Muscle of arm (tissue), 14 donors: ENCODE measurements at places on chromosomes 7 and 10. TPM values are rescaled to one million over a fixed set of nuclear protein-coding genes. Genes with fewer than 3 reads are reported as not detected.

UNCX gene
- not detected for polyA plus RNA-seq

GRCh38 chr7:68014031-68014736 is 1017.6 kb downstream of the TYW1 start:
- no peak for DNase-seq

PRSS2 gene
- not detected for polyA plus RNA-seq

GRCh38 chr7:47648275-47648925 is 66.5 kb upstream of the TNS3 start:
- no peak for DNase-seq

GRCh38 chr7:64904008-64904407 is 935 bp downstream of the ZNF273 start:
- DNase-seq, result no peak

MCM10 gene
- polyA plus RNA-seq, result 8.7 TPM

DNA sequence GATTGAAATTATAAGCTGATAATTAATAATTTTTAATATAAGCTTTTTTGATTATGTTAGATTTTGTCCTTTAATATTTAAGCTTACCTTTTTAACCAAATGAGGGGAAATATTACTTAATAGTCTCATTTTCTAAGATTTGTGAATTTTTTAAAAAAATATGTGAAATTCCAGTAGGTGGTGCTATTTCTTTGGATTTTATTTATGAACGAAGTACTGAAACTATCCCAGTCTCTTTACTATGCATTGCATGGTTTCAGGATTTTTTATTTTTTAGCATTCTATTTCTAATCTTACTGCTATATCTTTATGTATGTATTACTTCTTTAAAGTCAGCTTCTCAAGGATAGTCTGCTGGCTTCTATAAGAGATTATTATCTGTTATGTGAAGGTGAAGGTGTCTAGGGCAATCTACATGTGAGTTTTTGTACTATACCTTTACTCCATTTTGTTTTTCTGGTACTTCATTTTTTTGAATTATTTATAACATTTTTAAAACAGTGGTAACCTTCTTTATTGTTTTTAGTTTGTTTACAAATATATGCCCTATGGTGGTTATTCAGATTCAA is 78.3 kb downstream of the ATRNL1 start:
- DNase-seq, result no peak

CNTNAP2 gene
- polyA plus RNA-seq, result 10.0 TPM

C10orf62 gene
- not detected for polyA plus RNA-seq

OR2A5 gene
- not detected for polyA plus RNA-seq

DNA sequence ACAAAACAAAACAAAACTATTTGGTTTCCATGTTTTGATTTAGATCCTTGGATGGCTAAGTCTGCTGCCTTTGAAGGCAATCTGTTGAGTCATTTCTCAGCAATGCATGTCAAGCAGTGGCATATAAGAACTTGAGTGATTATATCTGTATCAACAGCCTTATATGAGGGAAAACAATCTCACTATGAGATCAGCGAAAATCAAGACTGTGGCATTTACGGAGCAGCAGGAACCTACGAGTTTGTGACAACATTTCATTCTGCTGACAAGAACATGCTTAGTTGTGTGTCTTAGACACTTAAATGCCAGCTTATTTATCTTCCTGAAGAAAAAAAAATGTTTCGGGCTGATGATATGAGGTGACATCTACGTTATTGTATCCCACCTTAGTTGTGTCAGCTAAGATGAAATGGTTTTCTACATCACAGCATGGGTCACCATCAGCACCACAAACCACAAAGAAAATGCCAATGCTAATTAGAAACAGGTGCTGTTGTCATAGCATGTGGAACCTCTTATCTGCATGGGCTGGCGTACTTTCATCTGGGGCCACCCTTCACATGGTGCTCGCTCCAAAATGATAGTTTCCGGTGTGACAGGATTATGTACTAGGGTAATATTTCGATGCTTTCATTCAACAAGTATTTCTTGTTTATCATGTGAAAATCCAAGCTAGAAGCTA is 1085.5 kb downstream of the SORCS1 start:
- DNase-seq, result no peak

GRCh38 chr7:74657692-74658177 is at the start of gene GTF2I:
TSS of gene GTF2I (plus strand) at chr7:74657718. CDS start at chr7:74689129, 31,411 bp downstream.
- DNase-seq, result no peak

GALNT11 gene
- 32.1 TPM for polyA plus RNA-seq

DNA sequence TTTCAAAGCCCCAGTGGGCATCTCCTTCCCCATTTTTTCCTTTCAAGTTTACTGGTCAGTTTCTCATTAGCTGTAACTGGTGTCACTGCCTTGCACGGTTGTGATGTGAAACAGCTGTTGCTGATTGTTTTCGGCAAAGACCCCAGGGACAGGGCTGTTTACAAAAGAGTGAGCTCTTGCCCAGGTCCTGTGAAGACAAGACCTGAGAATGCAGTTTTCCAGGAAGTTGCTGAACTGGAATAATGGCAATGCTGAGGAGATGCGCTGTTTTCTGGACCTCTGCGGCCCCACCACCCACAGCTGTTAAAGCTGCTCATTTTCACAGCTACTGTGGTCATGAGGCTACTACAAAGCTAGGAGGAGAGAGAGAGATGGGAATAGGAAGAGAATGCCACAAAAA is 116.6 kb upstream of the RSU1 start:
- no peak for DNase-seq

- no peak for DNase-seq
These were observed 276.0 kb upstream of the VWC2 start for GRCh38 chr7:49497471-49497870.

DNA sequence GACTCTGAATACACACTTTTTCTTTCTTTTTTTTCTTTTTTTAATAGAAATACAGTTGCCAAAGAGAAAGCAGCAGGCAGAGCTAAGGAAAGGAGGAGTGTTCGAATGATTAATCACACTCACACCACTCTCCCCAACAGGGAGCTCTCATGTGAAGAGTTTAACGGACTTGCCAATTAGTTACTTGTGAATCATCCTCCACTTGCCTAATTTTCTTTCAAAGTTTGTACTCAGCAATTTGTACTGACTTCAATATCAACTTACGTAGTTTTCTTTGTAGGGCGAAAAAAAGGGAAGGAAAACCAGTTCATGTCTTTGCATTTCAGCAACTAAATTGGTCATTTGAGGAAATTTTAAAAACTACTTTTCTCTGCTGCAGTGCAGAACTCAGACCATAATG is 109.2 kb downstream of the PIP4K2A start:
- DNase-seq, result no peak

DNA sequence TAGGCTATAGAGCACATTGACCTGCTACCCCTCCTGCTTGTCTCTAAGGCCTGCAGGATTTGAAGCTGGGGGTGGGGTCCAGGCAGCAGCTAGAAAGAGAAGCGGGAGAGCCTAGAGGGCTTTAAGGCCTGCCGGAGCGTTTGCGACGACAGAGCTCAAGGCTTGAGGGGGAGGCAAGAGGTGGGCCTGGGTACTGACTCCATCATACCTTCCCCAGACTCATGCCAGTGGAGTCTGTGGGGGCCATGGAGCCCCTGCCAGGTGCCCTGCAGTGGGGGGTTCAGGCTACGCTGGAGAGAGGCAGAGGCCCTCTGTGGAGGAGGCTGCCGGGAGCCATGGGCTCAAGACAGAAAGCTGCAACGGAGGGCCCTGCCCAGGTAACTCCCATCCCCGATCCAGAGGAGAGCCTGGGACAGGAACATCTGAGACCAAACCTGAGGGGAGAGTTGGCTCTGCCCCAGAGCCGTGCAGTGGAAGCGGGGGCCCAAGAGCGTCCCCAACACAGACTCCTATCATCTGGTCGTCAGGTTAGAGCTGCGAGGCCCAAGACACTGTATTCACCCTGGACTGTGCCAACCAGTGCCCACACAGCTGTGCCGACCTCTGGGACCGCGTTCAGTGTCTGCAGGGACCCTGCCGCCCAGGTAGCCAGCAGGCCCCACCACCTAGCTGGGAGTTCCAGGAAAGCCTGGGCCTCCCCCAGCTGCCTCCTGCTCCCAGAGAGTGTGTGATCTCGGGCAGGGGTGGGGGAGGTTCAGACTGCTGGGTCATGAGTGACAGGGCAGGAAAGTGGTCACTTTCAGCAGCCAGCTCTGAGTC is 13.2 kb upstream of the ZNF862 start:
- DNase-seq, result no peak

GRCh38 chr10:49319206-49319605 is 20.2 kb downstream of the C10orf71 start:
- no peak for DNase-seq

- no peak for DNase-seq
These were observed 22.6 kb downstream of the AKR1C4 start for GRCh38 chr10:5219262-5219661.

- no peak for DNase-seq
These were observed 20.6 kb upstream of the USP6NL start for GRCh38 chr10:11631890-11632587.

ITGA8 gene
- 7.1 TPM for polyA plus RNA-seq

DNA sequence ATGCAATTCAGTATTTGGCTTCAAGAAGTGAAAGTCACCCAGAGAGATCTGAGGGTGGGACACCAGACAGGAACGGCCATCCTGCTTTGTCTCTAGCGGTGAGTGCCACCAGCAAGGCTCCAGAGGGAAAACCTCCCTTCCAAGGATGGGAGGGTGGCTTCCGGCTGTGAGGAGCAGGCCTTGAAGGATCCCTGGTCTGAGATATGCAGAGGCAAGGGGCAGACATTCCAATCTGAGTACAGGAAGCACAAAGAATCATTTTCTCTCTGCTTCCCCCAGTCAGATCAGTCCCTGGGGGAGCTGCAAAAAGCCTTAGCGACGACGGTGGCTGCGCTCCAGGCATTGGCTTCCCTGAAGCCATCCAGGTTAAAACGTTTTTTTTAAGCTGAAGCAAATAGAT is 167.4 kb downstream of the TEX36 start:
- no peak for DNase-seq

DNA sequence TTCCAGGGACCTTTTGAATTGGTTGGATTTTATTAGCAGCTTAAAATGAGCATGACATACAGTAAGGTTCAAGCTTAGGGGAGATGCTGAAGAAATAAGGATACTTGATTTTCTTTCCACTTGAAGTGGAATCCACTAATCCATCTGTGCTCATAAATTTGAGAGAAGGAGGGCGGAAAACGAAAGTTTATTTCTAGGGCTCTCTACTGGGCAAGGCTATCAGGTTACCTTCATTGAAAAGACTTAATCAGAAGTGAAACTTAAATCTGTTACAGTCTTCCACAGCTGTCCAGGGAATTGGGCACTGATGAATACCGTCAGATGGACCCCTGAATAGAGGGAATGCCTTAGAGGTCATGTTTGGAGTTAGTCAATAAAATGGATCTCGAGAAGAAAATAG is 21.8 kb downstream of the AUTS2 start:
- no peak for DNase-seq

SPDYE5 gene
- 2.6 TPM for polyA plus RNA-seq

GRCh38 chr10:49560526-49560925 is 21.6 kb upstream of the ERCC6 start:
- DNase-seq, result no peak

SLC39A12 gene
- polyA plus RNA-seq, result not detected

DNA sequence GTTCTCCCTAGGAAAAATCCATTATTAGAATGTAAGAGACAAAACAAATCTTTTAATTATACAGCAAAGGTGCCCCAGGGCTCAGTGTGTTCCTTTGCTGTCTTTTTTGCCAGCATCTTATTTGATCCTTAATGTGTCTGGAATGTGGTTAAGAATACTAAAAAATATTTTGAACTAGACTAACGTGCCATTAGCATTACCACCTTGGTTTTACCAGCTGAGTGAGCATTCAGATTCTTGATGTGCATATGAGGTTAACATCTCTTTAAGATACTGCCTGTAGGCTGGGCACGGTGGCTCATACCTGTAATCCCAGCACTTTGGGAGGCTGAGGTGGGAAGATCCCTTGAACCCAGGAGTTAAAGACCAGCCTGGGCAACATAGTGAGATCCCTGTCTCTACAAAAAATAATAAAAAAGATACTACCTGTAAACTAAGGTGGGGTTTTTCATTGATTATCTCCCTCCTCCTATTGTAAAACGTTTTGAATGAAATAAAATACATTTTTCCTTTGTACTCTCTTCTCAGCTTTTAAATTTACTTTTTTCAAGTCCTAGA is 96.6 kb downstream of the CCNY start:
- DNase-seq, result no peak

DNA sequence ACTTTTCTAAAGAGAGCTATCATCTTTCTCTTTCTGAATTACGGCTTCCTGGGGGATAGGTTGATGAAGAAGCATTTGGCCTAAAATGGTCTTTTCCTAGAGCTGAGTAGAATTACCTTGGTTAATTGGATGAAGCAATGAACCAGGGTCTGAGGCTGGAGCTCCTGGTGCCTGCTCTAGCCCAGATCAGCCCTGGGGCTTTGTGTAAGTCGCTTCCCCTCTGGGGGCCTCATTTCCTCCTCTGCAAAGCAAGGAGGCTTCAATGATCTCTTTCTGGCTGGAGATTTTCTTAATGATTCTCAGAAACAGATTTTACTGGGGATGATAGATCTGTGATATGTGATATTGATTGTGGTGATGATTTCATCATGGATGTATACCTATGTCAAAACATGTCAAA is 3.5 kb upstream of the CPA2 start:
- DNase-seq, result no peak

GRCh38 chr10:95755511-95756004 is 405 bp upstream of the ENTPD1 start:
- no peak for DNase-seq

GRCh38 chr7:139588632-139589031 is 65.1 kb downstream of the CLEC2L start:
- peak; percentile 18 for DNase-seq

MICALL2 gene
- polyA plus RNA-seq, result 4.4 TPM

HOGA1 gene
- polyA plus RNA-seq, result 1.6 TPM

- peak; percentile 59 for DNase-seq
These were observed 177.0 kb downstream of the AUTS2 start for GRCh38 chr7:69775231-69775771.

PLXDC2 gene
- 25.6 TPM for polyA plus RNA-seq

DNA sequence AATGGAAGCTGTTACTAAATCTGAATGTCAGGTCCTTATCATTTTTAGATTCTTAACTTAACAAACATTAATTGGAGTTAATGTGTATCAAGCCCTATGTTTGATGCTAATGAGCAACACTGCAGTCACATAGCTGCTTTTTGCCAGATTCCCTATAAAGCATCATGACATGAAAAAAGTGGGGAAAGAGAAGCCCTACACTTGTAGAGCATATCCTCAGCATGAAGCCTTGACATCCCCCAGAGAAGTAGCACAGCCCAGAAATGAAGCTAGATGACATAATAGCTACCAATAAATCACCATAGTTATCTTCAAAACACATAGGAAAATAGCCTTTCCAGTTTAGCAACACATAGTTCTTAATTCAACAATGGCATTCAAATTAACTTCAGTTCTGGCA is 49.2 kb upstream of the CDK1 start:
- no peak for DNase-seq

PKD2L1 gene
- polyA plus RNA-seq, result not detected

DNA sequence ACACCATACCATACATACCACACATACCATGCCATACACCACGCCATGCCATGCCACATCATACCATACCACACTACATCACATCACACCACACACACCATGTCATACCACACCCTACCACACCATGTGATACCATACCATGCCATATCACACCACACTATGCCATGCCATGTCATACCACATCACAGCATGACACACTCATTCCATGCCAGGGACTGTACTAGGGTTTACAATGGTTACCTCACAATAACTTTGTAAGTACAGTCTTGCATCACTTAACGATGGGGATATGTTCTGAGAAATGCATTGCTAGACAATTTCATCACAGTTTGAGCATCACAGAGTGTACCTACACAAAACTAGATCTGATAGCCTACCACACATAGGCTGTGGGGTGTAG is 14.5 kb downstream of the PYROXD2 start:
- no peak for DNase-seq
